ENCODE measurements at places on chromosomes 2 and 18.

DNA sequence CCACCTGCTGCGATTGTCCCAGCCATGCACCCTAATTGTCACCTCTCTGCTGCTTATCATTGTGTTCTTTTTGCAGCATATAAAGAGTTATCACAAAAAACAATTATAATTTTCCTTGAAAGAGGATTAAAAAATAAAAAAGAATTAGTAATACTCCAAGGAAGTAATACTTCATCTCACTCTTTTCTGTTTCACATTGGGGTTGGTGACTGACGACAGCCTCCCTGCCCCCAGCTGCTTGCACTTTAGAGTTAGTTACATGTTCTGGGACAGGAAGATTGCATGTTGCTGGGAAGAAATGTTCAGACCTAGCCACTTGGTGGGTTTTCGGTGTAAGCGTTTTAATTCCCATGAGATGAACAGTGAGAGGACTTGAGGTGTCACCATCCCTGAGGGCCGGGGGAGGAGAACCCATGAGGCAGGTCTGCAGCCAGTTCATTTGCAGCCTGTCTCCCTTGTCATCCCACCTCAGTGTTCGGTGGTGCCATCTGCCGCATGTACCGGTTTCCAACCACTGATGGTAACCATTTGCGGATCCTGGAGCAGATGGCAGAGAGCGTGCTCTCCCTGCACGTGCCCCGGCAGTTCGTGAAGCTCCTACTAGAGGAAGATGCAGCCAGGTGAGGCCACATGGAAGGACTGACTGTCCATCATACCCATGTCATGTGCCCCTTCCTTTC, 69.1 kb downstream of the COA5 start:
- no peak for DNase-seq

DNA sequence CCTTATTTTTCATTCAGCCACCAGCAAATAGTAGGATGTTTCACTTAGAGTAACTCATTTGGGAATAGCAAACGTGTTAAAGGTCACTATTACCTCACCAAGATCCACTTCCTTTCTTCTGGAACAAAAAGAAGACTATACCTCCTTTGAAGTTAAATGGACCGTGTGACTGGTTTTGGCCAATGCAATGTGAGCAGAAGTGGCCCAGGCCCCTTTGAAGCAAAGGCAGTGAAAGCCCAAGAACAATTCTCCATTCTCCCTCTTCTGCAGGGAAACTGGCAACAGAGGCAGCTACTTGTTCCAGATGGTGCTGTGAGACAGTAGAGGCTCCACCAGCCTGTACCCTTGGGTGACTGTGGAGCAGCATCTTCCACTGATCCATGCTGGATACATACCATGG, 11.3 kb upstream of the MALL start:
- DNase-seq: no peak

DNA sequence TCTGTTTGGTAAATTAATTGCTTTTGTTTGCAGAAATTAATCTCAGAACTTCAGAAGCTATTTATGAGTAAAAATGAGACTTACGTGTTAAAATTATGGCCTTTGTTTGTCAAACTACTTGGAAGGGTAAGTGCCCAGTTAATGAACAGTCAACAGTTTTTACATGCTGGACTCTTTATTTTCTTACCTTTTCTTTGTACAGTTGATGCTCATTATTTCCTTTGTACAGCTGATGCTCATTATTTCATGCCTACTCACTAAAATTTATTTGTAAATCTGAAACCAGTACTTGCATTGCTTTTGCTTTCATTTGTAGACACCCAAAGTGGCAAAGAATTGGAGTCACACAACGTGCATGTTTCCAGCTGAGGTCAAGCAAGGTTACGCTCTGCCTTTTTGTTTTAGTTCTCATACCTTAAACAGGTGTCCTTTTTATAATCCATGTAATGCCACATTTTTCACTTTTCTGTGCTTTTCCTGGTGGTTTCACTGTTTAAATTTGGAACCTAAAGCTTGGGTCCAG, 13.3 kb downstream of the RIF1 start:
- DNase-seq: no peak

- no peak for DNase-seq
Measured at GRCh38 chr2:58757971-58758370, 516.8 kb upstream of the FANCL start.

GRCh38 chr2:189927823-189928222, 134.7 kb downstream of the MSTN start:
- DNase-seq: no peak

DNA sequence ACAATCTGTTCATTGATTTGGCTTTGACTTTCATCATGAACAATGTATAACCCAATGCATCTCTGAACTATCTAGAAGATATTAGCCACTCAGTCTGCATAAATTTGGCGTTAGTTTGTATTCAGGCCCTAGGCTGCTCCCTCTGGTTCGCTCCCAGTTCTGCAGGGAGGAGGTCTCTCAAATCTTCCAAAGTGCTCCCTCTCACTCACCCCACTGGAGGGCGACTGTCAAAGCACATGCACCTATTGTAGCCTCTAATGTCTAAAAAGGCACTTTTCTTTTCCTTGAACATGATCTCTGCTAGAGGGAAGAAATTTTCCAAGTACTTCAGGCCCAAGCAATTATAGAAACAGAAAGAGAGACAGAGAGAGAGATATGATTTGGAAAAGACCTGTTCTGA, 291.5 kb downstream of the TDRD15 start:
- DNase-seq: no peak

GRCh38 chr18:43277164-43277600, at the start of gene SYT4:
Gene SYT4, minus strand, starts transcription at chr18:43277490. Its CDS starts 209 bp downstream, at chr18:43277281.
- no peak for DNase-seq

GRCh38 chr18:998936-999335, 94.3 kb downstream of the ADCYAP1 start:
- DNase-seq: no peak

DNA sequence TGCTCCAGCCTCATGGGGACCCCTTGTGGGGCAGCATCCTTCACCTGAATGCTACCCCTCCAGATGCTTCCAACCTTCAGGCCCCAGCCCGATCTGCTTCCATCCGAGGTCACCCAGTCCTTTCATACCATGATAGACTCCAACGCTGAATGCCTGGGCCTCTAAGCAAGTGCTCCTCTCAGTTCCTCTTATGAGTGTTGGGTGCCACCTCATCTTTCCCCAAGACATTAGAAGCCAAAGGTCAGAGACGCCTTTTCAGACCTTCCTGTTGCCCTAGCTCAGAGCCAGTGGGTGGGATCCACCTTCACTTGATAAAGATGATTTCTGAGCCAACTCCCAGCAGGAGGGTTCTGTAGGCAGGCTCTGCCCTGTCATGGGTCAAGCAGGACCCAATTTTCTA, 174.5 kb upstream of the MGAT5 start:
- DNase-seq: no peak

- DNase-seq: no peak
Measured at GRCh38 chr2:186639939-186640338, 50.1 kb downstream of the ITGAV start.

- DNase-seq: no peak
Measured at GRCh38 chr2:145806546-145806945, 1286.6 kb upstream of the ZEB2 start.

- DNase-seq: no peak
Measured at GRCh38 chr2:74503506-74504475, 3.7 kb downstream of the PCGF1 start.

DNA sequence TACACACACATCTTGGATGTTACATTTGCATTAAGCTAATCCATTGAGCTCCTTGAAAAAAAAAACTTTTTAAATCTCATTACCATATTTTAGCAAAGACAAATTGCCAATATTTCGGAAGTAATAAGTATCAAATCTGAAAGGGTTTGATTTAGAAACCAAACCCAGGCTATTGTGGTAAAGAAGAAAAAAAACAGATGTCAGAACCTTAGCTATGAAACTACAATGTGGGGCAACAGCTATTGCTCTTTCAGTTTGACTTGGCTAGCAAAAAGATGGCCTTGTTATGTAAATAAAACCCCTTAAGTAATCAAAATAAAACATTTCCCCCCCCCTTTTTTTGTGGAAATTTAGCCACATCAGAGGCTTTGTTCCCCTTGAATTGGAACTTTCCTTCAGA, 41.2 kb upstream of the REG3A start:
- no peak for DNase-seq

GRCh38 chr2:240916571-240917008, 10.5 kb downstream of the CROCC2 start:
- DNase-seq: peak; percentile 77

DNA sequence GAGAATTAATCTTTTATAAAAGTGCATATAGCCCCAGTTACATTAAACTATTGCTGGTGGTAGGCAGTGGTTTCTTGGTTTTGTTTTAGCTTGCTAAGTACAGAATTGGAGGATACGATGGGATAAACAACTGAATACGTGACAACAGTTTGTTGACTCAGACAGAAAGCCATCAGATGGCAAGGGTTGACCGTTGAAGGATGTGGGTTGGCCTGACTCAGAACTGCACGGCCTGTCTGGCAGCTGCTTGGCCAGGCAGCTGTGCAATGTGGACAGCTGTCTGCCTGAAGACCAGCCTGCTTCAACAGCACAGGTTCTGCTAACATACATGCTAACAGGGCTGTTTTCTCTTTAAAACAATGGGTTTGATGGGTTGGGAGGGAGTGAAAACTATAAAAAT, 46.6 kb downstream of the PRKRA start:
- DNase-seq: no peak

- no peak for DNase-seq
Measured at GRCh38 chr2:101718993-101719571, 21.6 kb downstream of the MAP4K4 start.

DNA sequence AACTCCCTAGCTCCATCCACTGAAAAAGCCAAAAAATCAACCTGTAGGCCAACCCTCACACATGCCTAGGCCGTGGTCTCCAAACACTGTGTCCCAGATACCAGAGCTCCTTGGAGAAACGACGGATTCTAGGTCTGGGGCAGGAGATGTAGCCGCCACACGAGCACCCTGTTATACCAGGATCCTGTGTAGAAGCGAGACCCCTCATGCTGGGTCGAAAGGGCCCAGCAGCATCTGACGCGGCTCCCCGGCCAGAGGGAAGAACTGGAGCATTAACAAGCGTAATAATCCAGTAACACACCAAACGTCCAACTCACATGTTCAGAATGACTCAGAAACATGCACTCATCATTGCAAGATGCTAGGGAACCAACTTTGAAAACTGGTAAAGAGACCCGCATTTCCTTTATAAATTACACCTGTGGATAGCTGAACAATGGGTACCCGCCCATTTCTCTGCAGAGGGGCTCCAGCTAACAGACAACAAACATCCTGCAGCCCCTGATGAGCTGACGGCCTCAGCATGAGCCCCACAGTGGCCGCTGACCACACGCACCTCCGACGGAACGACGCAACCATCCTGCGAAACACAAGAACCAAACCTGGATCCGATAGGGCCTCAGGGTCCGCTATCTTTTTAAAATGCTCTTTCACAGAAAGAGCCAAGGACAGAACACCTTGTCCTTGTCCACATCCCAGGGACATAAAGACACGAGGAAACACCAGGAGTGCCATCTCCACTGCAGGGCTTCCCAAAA, 14.2 kb downstream of the SLC66A2 start:
- no peak for DNase-seq

DNA sequence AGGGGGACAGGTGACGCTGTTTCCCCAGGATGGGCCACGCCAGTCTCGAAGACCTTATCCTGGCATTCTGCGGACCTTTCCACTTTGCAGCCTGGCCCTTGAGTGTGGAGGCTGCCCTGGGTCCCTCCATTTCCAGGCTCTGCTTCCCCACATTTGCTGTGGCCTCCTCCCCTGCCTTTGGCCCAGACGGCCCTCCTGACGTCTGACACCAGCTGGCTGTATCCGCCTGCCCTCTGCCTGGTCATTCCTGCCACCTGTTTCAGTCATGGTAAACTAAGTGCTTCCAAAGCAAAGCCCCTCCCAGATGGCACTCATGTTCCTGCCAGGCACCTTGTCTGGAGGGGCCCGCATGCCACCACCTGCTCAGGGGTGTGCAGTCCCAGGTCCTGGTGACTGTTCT, 95.1 kb downstream of the ASB1 start:
- no peak for DNase-seq

DNA sequence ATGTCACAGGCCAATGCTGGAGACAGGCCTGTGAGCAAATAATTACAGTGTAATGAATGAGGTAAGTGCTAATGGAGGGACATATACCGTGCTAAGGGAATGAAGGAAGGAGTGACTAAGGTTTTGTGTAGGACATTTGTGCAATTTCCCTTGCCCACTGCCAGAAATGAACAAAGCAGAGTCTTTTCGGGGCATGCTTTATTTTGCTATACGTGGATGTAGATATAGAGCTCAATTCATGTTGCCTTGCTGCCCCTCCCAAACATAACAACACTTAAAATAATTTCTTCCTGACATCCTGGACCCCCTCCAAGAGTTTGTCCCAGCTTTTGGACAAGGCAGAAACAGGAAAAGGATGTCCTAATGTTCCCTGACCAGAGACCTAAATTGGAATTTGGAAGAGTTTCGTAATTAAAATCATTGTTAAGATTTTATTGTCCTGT, 23.7 kb upstream of the CD28 start:
- DNase-seq: no peak

DNA sequence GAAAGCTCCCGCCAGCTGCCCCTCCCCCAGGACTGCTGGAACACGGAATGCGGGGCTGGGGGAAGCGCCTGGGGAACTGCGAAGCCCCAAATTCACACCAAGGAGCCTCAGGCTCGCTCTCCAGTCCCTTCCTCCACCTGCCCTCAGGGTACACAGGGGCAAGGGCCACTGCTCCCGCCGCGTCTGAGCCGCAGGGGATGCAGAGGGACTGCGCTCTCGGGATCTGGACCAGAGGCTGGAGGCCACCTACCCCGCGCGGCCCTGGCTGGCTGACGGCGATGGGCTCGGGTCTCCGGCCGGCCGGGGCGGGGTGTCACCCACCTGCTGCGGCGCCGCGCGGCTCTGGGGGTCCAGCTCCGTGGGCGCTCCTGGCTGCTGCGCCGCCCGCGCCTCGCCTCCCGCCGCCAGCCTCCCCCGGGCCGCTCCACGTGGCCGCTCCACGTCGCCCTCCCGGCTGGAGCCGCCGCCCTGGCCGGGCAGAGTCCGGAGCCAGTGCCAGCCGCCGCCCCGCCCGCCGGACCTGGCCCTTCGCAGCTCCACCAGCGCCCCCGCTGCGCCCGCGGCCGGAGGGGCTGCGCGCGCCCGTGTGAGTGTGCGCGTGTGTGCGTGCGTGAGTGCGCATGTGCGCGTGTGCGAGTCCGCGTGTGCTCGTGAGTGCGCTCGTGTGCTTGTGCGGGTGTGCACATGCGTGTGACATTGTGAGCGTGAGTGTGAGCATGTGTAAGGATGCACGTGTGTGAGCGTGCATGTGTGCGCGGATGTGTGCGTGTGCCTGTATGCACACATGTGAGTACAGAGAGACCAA, at the start of gene CGREF1:
CGREF1 (minus strand) TSS at position 604 of the 805 bp plus-strand sequence. CDS start 14,762 bp downstream, outside the sequence.
- DNase-seq: no peak

- DNase-seq: no peak
Measured at GRCh38 chr2:224545884-224546644, 39.1 kb downstream of the CUL3 start.
